AG09309 (cell line): ENCODE measurements at places on chromosomes 1 and 21.

DNA sequence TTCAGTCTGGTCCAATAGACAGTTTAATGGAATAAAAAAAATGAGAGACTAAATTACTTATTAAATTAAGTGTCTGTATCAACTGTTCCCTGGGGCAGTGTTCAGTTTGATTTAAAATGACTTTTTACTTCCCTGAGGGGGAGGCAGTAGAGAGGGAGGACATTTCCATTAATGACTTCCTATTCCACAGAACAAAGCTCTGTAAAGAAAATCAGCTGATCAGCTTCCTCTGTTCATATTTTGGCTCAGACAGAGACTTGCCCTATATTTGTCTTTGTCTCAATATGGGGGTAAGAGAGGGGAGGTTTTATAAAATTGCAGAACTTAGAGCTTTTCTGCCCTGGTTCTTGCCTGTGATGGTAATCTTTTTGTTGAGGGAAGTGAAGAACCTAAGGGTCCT lies 8.4 kb downstream of the CFAP126 start:
- no peak for DNase-seq

DNA sequence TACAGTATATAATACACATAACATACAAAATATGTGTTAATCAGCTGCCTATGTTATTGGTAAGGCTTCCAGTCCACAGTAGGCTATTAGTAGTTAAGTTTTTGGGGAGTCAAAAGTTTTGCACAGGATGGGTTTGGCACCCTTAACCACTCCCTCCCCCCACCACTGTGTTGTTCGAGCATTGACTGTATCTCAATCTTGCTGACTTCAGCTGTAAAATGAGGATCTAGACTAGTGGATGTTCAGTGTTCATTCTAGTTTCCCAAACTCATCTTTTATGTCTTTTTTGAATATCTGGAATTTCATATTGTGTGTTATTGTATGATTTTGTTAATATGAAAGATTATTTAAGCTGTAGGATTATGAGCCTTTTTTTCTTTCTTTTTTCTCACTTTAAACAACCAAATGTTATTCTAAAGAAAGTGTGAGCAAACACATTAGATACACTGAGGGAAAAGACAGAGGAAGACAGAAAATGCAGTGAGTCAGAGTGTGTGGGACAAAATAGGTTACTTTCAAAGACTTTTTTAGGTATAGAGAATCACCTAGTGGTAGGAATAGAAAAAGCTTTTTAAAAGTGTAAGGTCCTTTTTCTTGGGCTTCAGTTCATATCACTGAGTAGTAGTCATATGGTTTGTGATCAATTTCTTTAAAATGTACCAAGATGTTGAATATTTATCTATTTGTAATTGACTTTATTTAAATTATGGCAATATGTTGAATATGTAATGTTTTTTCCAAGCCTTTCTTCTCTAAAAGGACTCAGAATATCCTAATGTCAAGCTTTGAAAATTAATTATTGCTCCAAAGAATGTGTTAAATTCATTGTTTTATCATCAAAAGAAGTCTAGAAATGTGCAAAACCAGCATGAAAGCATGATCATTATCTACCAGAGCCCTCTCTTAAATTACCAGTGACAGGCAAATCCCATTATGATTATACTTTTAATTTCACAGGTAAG lies 17.9 kb upstream of the CENPF start:
- no peak for DNase-seq

DNA sequence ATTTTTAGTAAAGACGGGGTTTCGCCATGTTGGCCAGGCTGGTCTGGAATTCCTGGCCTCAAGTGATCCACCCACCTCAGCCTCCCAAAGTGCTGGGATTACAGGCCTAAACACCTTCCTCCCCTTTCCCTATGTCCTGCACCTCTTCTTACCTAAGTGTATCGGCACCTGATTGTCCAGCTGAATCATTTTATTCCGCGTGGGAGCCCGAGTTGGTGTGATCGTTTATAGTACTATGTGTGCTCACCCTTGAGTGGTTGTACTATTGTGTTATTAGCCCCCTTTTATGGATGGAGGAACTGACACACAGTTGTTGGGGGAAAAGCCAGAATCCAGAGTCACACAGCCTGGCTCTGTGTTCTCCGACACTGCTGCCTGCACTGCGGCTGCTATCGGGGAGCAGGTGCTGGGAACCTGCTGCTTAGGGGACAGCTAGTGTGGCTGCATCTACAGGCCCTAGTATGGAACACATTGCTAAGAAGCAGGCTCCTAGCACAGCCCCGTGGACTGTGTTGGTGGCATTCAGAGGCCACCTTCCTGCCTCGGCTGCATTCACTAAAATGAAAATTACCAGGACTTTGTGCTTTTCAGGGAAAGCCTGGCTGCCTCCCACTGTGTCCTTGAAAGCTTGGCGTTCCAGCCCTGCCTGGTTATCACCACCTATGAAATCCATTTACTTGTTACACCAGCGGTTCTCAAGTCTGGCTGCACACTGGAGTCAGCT lies 21.6 kb downstream of the ENO1 start:
- DNase-seq, result no peak

DNA sequence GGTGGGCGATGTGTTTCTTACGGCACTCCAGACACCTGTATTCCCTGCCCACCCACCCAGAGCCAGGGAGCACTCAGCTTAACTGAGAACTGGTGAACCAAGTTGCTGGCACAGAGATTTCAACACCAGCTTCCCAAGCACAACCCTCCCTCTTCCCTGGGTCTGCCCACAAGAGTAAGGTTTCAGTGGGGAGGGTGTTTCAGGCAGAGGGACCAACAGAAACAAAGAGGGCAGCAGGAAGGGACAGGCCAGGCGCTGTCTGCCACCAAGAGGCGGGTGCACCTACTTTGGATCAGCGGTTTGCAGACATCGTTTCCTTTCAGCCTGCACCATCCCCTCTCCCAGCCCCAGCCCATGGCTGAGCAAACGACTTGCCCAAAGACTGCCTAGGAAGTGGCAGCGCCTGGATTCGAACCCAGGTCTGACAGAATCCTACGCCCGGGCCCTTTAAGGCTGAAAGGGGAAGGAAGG lies 21.9 kb upstream of the ALDH4A1 start:
- no peak for DNase-seq

GRCh38 chr1:236107121-236107907 lies 35.0 kb upstream of the GPR137B start:
- DNase-seq, result no peak

GRCh38 chr1:208461680-208462079 lies 217.5 kb upstream of the PLXNA2 start:
- DNase-seq, result no peak

DNA sequence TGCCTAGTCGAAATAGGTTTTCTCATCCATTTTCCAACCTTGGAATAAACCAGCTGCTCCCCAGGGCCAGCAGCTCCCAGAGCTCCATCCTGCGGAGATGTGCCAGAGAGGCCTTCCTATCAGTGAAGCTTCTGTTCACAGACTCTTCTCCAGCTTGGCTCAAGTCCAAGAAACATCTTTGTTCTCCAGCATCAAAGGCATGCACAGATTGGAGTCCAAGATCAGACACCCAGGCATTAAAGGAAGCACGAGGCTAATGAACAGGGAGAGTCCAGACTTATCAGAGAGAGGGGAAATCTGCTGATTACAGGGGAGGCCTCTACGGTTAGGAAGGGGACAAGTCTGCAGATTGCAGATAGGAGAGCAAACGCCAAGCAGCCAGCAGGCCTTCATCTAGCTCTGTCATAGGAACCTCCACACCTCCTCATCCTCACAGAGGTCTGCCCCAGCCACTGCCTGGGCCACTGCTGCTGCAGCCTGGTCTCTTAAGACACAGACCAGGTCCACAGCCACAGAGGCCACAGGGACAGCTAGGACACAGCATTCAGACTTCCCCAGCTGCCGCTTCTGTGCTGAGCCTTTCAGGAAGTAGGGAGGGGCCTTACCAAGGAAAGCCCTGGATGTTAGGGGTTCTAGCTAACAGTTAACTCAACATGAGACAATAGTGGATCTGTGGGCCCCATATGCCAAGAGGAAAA lies 3.4 kb downstream of the PRR9 start:
- DNase-seq, result no peak

DNA sequence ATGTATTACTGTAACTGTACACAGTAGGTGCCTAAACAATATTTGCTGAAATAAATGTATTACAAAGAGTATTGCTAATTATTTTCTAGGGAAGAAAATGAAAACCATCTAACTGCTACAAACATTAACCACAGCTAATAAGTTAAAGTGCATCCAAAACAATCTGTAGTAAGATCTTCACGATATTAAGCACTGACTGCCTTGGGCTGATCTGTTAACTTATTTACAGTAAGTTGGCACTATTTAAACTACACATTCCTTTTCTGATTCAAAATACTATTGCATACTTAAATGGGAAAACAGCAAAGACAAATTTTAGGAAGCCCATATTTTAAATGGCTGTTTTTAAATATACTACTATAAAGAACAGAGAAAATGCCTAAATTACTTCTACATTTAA lies 4.5 kb downstream of the EYA3 start:
- DNase-seq, result no peak

DNA sequence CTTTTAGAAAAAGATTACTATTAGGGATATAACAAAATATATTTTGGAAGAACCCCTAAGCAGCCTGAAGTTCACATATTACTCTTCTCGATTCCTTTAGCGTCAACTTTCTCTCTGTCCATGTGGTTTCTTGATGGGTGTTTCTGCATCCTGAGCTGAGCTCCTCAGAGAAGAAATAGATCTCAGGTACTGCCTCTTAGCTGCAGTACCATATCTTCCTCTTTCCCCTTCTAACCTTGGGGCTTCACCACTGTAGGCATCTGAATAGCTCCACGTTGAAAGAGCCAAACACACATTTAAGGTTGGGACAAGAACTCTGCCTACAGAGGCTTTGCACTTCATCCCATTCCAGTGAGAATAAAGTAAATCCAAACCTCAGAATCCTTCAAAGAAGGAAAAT lies 59.2 kb downstream of the SAMSN1 start:
- no peak for DNase-seq

- no peak for DNase-seq
Observed at GRCh38 chr1:46334030-46334384, 6.6 kb upstream of the NSUN4 start.

DNA sequence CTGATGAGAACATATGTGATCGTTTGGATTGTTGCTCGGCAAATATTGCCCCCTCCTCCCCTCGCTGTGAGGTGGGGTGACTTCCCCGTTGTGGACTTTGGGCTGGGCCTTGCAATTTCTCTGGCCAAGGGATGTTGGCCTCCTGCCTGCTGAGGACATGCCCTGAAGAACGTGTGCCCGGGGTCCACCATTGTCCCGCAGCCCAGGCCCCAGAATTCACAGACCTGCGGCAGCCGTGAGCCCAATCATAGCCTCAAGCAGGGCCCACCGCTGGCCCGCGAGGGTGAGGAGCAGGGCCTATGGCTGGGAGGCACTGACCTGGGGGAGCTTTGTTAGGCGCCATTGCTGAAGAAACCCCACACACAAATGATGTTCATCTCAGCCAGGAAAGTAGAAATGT lies 58.3 kb upstream of the ACTRT2 start:
- DNase-seq, result no peak

GRCh38 chr1:83735526-83735925 lies 263.4 kb downstream of the TTLL7 start:
- no peak for DNase-seq

DNA sequence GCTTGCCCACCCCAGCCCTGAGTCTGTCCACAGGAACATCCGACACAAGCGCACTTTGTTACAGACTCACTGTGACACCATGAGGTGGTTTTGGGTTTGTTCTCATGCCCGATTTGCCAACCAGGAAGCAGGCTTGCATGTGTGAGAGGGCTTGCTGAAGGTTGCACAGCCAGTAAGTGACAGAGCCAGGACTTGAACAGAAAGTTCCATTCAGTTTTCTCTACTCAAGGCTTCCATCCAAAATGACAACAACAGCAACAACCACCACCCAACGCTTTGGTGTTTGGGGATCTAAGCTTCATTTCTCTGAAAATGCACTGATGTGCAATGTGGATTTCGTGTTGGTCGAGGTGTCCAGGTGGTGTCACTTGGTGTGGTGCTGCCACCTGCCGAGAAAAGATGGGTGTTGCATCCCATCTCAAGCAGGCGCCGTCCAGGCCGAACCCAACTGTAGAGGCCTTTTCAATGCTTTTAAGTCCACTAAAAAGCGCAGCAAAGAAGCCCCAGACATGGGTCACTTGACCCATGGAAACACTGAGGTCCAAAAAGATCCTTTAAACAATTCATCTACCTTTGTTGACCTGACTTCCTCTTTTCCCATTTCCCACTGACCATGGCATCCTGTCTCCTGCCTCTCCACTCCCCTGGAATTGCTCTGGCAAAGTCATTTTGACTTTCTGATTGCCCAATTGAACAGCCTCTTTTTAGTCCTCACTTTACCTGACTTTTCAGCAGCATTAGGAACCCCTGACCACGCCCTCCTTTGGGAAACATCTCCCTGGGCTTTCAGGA lies 12.2 kb downstream of the CITED4 start:
- DNase-seq, result no peak

DNA sequence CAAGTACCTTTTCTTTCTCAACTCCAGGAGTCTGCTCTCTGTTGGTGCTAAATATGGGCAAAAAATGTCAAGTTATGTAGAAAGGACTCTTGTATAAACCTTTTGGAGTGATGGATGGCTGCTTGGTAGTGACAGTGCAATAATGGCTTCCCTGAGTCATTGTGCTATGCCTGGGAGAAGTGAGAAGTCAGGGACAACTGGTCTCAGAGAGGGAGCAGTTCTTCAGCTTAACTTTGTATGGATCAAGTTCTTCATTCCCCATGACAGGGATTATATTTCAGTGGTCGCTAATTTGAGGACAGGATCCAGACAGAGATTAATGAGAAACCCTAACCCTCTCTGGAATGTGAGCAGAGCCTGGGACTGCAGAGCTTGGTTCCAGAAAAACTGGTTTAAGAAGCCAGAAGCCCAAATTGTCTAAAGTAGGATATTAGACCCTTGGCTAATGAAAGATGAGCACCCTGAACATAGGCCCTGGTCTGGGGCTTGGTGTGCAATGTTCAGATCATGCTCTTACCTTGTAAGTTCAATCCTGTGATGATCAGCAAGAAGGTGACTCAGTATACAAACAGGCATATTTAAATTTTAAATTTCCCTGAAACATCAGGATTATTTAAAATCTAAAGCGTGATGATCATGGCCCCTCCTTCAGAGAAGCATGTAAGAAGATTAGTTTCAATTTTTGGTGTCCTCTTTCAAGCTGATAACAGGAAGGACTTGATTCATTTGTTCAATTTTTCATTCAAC lies 50.9 kb downstream of the NTMT2 start:
- DNase-seq, result no peak

- DNase-seq, result no peak
Observed at GRCh38 chr1:21347072-21347581, 56.9 kb upstream of the ECE1 start.

DNA sequence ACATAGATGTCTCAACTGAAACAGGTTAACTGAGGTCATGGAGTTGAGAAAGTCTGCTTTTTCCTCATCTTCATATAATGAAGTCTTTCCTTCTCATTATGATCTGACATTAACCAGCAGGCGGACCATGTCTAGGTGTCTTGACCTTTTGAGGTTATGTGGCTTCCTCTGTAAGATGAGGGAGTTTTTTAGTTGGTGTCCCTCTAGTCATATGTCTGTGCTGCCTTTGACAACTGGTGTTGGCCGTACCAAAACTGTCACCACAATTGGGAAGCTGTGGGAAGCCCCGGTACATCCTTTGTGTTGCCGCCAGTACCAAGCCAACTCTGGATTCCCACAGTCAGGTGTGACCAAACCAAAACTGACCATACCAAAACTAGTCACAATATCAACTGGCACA lies 105.1 kb downstream of the PBX1 start:
- no peak for DNase-seq

- no peak for DNase-seq
Observed at GRCh38 chr21:39562791-39563770, 49.7 kb upstream of the B3GALT5 start.

- DNase-seq, result no peak
Observed at GRCh38 chr1:245810181-245810769, 655.5 kb downstream of the KIF26B start.

GRCh38 chr21:37208056-37208721 lies 58.9 kb downstream of the VPS26C start:
- DNase-seq, result no peak
